Activated CD4-positive, alpha-beta T cell treated with anti-CD3 and anti-CD28 coated beads, Interleukin-2, Interleukin-6, amounts not matched to agents 100 ng/mL and 50 ng/mL, durations not matched to agents 16 hours and 8 hours (primary cell): ENCODE measurements at places on chromosomes 1 and 21.

DNA sequence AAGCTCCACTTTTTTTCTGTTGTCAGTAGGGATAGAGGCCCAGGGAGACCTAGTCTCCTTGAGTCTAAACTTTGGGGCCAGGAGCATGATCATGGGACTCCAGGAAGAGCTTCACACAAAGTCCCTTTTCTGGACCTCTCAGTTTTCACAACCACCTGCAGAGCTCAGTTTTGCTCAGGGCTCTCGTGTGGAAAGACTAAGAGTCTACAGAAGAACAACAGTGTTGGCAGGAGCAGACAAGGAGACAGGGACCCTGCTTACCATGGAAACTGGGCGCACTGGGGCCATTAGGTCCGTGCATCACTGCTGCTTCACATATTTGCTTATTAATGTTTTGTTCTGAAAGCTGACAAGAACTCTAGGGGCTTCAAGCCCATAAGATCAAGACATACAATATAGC, 63.9 kb upstream of the HSD17B7 start:
- DNase-seq = no peak

DNA sequence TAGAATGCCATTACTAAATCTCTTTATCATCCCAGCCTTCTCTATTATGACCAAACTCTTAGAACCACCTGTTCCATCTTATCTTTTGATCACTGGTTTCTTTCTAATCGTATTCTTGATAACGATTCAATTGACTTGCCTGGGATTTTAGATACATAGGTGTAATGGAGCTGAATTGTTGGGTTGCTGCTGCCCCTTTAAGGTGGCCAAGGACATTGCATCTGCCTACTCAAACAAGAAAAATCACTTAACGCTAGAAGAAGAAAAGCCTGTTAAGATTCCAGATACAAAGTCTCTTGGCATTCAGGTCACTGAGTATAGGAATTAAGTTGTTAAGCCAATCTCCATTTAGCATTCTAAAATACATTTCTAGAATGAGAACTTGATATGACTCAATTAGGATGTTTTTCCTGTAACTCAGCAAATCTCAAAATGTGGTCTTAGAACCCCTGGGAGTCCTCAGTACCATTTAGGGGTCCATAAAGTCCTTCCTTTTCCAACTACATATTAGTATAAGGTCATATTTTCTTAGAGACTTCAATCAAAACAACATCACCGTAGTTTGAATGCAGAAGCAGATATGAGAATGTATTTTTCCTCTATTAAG, 12.4 kb downstream of the NEXN start:
- DNase-seq = peak; percentile 27

- no peak for DNase-seq
Measured at GRCh38 chr1:59076612-59077011, 220.3 kb upstream of the FGGY start.

GRCh38 chr1:2088458-2088857, 38.2 kb downstream of the PRKCZ start:
- no peak for DNase-seq
